Stimulated activated CD4-positive, alpha-beta T cell treated with anti-CD3 and anti-CD28 coated beads, TNF-alpha, amount 100 ng/mL, for 4 hours (primary cell): ENCODE measurements at places on chromosomes 5 and 9.

DNA sequence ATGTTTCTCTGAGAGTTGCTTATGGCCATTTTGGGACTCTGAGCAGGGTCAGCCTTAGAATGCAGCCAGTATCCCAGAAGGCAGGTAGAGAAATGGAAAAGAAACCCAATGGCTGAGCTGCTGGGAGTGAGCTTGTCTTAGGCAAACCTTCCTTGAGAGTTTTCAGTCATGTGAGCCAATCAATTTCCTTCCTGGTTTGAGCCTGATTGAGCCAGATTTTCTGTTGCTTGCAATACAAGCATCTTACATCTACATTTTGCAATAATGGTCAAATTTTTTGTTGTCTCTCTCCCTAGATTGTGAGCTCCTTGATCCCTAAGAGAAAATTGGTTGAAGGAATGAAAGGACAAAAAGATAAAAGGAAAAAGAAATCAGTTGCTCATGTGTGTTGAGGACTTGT is 155.3 kb downstream of the SNX18 start:
- DNase-seq = no peak

GRCh38 chr5:172478256-172478655 is 23.9 kb upstream of the SH3PXD2B start:
- DNase-seq = no peak

GRCh38 chr9:124894035-124894740 is 32.3 kb downstream of the ARPC5L start:
- DNase-seq = no peak

DNA sequence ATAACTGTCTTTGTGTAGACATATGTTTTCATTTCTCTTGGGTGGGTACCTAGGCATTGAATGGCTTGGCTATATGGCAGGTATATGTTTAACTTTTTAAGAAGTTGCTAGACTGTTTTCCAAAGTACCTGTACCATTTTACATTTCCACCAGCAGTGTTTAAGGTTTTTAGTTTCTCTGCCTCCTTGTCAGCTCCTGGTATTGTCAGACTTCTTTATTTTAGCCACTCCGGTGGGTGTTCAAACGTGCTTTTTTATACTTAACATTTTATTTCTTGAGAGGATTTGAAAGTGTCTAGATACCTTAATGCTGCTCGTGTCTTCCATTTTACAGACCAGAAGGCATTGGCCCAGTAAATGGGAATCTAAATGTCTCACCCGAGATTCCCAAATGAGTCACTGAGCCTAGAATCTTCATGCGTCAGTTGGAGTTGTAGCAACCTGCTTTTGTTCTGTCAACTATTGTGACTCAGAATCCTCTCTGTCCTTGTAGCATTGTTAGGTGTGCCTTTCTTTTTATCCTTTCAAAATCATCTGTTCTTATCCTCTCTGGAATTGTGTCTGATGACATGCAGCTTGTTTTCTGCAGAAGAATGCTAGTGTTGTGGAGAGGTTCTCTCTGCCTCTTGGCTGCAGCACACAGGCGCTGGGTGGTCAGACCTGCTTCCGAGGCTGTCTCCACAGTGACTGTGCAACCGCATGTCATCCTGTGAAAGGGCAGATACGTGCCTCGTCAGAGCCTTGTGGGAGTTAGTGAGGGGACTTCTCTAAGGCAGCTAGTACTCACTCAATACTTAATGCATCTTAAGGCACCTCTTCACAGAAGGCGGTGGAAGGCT is 291.8 kb downstream of the AOPEP start:
- no peak for DNase-seq

DNA sequence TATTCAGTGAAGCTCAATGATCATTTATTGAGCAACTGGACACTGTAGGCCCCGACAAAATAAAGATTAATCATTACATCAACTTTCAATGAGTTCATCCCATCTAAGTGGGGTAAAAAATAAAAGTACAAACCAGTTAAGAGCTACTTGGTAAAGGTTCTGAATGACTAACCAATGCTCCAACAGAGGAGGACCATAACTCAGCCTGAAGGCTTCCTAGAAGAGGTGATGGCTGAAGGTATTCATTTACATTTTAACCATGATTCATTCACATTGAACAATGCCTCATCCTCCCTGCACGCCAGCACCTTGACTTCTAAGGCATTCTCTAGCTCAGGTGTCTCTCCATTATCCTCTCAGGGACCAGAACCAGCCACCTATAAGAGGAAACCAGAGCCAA is 201.4 kb downstream of the ZNF462 start:
- DNase-seq = no peak

DNA sequence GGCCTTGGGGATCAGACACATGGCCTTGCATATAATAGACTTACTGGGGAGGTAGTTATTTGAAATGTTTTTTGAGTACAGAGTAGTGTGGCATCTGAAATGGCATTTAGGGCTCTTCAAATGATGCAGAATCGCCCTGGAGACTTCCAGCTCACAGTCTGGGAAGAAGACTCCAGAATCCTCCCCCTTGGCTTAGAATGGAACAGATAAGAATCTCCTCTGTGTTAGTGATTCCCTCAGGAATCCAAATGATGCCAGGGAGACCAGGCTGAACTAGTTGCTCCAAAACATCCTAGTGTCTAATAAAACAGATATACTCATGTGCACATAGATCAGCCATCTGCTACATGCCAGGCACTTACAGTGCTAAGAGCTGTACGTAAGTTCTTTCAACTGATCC is 38.6 kb upstream of the SMC5 start:
- no peak for DNase-seq

DNA sequence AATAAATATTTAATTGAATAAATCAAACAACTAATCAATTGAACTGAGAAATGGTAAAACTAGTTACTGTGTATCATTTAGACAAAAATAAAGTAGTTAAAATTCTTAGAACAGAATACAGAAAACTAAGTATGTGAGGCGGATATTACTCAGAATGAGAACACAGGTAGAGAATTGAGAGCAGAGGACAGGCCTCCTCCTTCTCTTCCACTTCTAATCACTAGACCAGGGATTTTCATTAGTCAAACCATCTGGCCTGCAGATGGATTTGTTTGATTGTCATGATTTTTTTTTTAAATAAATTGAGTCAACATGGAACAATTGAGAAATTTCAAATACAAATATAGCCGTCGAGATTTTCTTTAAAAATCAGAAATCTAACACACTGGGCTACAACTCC is 198.6 kb upstream of the HMHB1 start:
- no peak for DNase-seq

DNA sequence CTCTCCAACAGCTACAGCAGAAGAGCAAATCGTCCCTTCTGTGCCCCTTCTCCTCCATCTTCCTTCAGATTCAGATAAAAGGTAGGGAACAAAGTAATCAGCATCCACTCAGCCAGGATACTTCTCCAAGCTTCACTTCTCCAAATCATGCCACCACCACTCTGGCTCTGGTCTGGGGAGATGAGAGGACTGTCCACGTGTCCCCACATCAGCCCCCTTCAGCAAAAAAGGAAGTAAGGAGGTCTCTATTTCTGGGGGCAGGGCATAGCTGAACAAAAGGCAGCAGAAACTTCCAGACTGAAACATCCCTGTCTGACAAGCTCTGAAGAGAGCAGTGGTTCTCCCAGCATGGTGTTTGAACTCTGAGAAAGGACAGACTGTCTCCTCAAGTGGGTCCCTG is 116.9 kb downstream of the C5orf15 start:
- no peak for DNase-seq

DNA sequence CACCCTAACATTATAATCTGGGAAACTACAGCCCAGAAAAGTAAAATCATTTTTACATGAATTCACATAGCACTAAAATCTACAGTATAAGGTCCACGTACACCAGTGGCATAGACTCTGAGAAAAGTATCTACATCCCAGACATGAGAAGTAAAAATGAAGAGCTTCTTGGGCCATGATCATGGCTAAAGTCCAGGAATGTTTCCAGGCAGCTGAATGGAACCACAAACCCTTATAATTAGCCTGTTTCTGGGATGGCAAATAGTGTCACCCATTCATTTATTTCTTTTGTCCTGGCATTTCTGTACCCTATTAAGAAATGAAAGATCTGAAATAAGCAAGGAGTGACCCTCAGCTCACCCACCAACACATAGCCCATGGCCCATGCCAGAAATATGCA is 217.9 kb downstream of the SPOCK1 start:
- no peak for DNase-seq

- no peak for DNase-seq
Observed at GRCh38 chr9:121075251-121076036, 689 bp downstream of the CNTRL start.
